ENCODE measurements at places on chromosomes 3 and 15. TPM values are rescaled to one million over a fixed set of nuclear protein-coding genes. Genes with fewer than 3 reads are reported as not detected.

The GABRB3 gene
- 56.8 TPM for total RNA-seq

- DNase-seq: no peak
Observed at GRCh38 chr3:192848371-192849233, 69.1 kb downstream of the MB21D2 start.

DNA sequence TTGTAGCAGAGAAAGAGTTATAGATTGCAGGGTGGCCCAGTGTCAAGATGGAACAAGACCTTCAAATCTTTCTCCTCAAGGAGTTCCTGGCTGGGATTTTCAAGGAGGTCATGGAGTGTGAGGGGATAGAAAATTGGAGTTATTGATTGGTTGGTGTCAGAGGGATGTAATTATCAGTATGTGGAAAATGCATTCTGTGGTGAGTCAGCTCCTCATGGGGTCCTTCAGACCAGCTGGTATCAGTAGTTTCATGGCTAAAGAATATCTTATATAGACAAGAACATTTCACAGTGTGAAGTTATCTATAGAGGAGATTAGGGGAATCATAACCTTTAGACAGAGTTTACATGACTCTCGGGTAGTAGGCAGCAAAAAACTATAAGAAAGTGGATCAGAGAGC is 1114.0 kb upstream of the GBE1 start:
- DNase-seq: no peak

The EXD1 gene
- not detected for total RNA-seq

The BFSP2 gene
- not detected for total RNA-seq

All from left cardiac atrium (tissue), 4 donors.